ENCODE measurements at places on chromosomes 2 and 18.

- DNase-seq, result no peak
Measured at GRCh38 chr2:21422050-21422449, 298.3 kb downstream of the TDRD15 start.

DNA sequence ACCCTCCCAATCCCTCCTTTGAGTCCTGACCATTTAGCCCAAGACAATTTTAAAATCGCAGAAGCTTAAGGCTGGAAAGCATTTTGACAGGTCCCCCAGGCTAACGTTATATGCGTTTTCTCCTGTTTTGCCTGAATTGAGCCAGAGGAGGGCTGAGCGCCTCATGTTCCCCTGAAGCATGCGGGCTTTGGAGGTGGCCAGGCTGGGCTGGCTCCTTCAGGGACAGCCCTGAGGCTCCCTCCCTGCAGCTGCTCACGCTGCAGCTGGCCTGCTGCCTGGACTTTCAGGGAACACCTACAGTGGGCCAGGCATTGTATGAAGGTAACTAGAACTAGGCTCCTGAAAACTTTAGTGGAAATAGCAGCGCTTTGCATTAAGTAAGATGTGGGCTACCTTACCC is 179.2 kb downstream of the ACKR3 start:
- no peak for DNase-seq

- no peak for DNase-seq
Measured at GRCh38 chr2:200467806-200468681, 41.8 kb downstream of the KCTD18 start.

- no peak for DNase-seq
Measured at GRCh38 chr2:99695944-99696253, 206.1 kb upstream of the REV1 start.

DNA sequence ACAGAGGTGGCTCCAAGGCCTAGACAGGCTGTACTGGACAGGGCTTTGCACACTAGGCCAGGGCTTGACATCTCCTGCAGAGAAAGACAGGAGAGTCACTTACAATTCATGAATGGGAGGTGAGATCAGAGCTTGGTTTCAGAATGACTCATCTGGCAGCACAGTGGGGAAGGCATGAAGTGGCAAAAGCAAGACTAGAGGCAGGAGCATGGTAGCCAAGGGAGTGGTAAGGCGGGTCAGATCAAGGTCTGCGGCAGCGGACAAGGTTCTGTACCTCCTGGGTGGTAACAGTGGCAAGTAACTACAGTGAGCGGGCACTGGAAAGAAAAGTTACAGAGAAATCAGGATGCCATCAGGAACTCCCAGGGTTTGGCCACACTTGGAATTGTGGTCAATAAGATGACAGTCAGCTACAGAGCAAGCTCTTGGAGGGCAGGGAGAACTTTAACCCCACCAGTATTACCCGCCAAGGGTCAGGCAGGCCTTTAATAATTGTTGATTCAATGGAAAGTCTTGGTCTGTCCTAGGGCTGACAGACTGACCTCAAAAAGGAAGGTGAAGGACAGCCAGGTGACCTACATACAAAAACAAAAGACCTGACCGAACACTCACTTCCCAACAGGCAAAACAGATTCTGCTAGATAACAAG is 5.7 kb downstream of the MCFD2 start:
- no peak for DNase-seq

DNA sequence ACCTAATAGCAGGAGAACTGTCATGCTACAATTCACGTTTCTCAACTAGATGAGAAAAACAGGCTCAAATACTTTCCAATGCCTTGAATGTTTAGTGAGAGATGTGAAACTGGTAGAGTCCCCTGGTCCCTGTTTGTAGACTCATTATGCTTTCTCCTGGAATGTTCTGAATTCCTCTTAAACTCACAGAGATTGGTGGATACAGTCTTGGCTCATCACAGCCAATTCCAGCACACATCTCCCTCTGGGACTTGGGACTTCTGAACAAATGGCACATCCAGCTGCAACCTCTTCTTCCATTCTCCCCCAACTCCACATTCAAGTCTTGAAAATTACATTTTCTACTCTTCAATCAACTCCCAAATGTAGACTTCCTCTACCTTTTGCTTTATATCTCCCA is 58.4 kb upstream of the NT5C1B start:
- DNase-seq, result no peak

- peak; percentile 33 for DNase-seq
Measured at GRCh38 chr2:10124538-10125045, 2.1 kb downstream of the RRM2 start.

DNA sequence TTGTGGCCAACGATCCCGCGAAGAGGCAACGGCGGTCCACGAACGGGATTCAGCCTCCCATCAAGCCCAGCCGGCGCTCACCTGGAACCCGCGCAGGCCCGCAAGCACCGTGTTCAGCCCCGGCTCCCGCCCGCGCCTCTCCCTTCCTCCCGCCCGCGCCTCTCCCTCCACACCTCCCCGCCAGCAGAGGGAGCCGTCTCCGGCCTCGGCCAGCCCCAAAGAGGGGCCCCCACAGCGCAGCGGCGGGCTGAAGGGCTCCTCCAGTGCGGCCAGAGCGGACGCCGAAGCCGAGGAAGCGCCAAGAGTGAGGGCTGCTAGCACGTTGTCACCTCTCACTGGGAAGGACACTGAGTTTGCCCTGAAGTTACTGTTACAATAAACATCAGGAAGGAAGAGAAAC is 55.3 kb upstream of the LAPTM4A start:
- DNase-seq, result no peak

DNA sequence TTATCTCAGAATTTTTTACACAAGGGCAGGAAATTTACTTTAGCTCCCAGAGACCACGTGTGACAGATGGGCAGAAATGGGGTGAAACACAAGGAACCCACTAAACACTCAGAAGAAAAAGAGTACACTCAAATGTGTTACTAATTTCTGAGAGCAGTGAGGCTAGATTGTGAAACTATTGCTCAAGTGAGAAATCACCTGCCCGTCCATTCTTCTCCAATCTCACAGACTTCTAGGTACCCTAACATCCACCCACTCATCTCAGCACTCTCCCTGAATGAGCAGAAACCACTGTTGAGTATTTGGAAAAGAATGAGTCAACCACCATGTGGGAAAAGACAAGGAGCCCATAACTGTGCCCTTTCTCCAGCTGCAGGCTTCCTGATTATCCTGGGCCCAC is 293.0 kb upstream of the CDH2 start:
- DNase-seq, result no peak

DNA sequence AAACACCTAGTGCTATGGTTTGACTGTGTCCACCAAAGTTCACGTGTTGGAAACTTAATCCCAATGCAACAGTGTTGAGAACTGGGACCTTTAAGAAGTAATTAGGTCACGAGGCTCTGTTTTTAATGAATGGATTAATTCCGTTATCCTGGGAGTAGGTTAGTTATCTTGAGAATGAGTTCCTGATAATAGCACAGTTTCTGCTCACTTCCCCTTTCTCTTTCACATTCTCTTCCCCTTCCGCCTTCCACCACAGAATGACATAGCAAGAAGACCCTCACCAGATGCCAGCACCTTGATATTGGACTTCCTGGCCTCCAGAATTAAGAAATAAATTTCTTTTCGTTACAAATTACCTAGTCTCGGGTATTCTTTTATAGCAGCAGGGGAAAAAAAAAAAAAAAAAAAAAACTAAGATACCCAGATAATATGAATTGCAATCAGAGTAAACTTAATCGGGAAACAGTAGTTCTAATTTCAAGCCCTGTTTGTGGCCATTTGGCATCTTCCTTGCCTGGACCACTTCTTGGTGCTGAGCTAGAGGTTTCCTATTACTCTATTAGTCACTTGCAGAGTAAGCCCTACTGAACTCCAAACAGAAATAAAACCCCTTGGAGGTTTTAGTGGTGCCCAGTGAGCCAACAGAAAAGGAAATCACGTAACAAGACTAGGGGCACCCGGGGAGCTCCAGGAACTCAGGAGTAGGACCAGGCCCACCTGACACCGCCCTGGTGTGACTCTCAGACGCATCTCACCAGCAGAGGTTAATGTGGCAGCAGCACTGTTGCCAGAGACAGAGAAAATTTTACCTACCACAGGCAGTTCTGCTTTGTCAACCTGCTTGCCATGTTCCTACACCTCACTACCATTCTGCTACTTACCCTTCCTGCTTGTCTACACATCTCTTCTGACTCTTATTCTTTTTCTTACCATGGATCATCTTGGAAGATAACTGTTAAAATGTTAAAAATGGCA is 147.6 kb upstream of the CAB39 start:
- no peak for DNase-seq

GRCh38 chr2:218904176-218904575 is 23.5 kb downstream of the WNT10A start:
- no peak for DNase-seq

DNA sequence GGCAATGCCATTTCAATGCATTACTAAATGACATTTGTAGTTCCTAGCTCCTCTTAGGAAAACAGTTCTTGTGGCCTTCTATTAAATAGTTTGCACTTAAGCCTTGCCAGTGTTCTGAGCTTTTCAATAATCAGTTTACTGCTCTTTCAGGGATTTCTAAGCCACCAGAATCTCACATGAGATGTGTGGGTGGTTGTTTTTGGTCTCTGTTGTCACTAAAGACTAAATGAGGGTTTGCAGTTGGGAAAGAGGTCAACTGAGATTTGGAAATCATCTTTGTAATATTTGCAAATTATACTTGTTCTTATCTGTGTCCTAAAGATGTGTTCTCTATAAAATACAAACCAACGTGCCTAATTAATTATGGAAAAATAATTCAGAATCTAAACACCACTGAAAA is 45.3 kb downstream of the HADHB start:
- DNase-seq, result no peak

Data from activated CD4-positive, alpha-beta T cell treated with anti-CD3 and anti-CD28 coated beads, Interleukin-2, amount 50 U/mL, for 1 hour (primary cell).